Nucleus accumbens (tissue), 56 donors: ENCODE measurements at places on chromosomes 13 and 19.

DNA sequence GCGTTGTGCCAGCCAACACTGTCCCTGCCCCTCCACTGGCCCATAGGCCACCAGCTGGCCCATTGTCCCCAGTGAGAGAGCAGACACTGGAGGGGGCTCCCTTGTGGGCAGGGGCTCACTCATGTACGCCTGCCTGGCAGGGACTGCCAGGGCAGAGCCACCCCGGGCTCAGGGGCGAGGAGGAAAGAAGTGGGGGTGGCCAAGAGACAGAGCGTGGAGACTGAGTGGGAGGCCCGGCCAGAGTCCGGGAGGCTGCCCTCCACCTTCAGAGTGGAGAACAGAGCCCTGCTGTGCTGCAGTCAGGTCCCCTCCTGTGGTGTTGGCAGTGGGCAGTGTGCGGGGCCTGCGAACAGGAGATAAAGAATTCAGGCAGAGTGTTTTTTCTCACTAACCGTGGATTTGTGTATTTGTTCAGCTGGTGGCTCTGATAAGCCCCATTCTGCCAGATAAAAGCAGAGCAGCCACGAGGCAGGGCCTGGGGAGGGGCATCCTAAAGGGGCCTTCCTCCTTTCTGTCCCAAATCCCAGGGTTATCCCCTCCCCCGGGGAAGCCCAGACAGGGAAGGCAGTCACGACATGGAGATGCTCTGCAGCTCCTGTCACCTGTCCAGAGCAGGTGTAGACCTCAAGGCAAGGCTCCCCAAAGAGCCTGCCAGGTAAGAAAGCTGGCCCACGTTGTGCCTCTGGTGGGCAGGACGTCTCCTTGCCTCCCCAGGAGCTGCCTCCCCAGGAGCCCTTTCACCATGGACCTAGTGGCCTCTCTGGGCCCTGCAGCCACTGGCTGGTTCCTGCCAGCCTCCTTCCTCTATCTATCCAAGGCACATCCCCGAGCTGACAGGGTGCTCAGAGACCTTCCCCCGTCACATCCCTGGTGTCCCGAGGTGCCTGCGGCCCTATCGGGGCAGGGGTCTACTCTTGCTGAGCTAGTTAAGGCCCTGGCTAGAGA is 33.0 kb downstream of the LYL1 start:
- DNase-seq: no peak

DNA sequence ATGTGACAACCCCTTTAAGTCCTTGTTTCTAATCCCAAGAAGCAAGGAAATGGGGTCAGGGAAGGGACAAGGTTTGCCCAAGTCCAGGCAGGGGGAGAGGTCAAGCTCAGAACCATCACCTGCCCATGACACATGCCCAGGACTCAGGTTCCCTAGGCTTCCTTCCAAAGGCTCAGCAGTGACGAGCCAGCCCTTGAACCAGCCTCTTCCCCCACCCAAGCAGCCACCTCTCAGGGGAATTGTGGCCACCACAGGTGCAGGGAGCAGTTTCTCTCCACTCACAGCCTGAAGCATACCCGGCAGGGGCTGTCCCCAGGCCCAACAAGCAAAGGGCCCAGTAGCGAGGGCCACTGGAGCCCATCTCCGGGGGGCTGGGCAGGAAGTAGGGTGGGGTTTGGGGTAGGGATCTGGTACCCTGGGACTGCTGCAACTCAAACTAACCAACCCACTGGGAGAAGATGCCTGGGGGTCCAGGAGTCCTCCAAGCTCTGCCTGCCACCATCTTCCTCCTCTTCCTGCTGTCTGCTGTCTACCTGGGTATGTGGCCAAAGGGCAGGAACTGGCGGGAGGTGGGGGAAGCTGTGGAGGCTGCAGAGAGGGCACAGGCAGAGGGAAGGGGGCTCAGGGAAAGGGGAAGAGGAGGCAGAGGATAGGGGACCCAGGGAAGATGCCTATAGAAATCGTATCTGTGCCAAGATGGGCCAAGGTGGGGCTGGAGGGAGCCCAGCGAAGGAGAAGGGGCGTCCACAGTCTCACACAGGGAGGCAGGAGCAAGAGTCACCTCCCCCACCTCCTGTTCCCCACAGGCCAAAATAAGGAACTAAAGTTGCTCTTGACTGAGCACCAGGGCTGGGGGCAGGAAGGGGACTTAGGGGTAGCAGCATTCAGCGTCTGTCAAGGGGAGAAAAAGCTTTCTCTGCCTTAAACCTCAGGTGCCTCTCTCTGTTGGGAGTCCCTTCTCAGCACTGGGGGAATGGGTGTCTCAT is at the start of gene CD79A:
CD79A (plus strand) TSS at position 433 of the 986 bp plus-strand sequence; CDS start at position 459, 26 bp downstream.
- DNase-seq: no peak

- no peak for DNase-seq
Observed at GRCh38 chr13:35279500-35279899, 197.0 kb downstream of the MAB21L1 start.

GRCh38 chr19:45954156-45954555 is 19.5 kb downstream of the NOVA2 start:
- peak; percentile 12 for DNase-seq

GRCh38 chr19:28980236-28980868 is 232.6 kb downstream of the UQCRFS1 start:
- no peak for DNase-seq

GRCh38 chr19:42360787-42361544 is 29.1 kb downstream of the CNFN start:
- no peak for DNase-seq

GRCh38 chr19:46042252-46042883 is 1.6 kb upstream of the IGFL4 start:
- DNase-seq: no peak

DNA sequence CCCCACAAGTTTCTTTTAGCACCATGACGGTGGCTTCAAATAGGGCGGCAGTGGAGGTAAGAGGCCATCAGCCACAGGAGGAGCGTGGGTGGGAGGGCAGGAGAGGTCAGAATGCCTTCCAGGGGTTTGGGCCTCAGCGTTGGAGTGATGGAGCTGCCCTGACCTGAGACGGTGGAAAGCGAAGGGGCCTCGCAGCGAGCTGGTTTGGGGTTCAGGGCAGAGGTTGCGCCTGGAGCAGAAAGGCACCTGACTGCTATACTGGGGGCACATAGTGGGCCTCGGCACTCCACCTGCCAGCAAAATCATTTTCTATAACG is 382 bp upstream of the NAXD start:
- no peak for DNase-seq

DNA sequence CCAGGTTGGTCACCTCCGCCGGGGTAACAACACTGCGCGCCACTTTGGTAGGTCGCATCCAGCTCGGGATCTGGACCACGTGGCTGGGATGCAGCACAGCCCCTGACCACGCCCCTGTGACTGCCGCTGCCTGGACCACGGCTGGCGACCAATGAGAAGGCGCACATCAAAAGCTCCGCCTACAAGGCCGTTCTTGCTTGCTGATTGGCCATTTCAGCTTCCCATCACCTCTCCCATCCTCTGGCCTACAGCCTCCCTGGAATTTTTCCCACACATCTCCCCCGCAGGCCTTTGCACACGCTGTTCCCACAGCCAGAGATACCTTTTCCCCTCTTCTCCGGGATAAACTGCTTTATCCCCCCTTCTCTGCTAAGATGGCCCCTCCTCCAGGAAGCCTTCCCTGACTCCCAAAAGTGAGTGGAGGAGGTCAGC is 12.5 kb upstream of the MAP1S start:
- peak; percentile 15 for DNase-seq

GRCh38 chr19:47141695-47142094 is 11.1 kb downstream of the SAE1 start:
- no peak for DNase-seq
